ENCODE measurements at places on chromosomes 13 and 19.

DNA sequence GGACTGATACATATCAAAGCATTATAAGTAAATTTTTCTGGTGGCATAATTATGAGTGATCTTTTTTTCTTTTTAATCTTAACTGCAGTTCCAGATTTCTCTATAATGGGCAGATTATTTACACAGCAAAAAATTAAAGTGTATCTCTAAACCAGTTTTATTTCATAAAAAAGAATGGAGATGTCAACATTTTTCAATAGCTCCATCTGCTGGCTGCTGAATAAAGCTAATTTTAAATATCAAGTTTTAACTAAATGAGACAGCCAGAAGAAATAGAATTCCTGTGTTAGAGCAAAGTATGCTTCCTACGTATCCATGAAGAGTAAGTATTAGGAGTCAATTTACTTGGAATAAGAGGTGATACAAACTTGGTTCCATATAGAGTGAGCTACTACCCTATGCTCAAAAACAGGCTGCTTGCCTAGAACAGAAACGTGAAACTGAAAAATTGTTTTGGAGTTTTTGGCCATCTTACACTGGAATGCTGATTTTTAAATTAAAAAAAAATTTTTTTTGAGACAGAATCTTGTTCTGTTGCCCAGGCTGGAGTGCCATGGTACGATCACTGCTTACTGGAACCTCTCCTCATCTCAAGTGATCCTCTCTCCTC is 5.0 kb upstream of the PDS5B start:
- no peak for DNase-seq

- DNase-seq, result no peak
Observed at GRCh38 chr13:74450964-74451363, 316.8 kb upstream of the KLF12 start.

GRCh38 chr19:7385062-7385461 is 36.3 kb downstream of the ARHGEF18 start:
- no peak for DNase-seq

DNA sequence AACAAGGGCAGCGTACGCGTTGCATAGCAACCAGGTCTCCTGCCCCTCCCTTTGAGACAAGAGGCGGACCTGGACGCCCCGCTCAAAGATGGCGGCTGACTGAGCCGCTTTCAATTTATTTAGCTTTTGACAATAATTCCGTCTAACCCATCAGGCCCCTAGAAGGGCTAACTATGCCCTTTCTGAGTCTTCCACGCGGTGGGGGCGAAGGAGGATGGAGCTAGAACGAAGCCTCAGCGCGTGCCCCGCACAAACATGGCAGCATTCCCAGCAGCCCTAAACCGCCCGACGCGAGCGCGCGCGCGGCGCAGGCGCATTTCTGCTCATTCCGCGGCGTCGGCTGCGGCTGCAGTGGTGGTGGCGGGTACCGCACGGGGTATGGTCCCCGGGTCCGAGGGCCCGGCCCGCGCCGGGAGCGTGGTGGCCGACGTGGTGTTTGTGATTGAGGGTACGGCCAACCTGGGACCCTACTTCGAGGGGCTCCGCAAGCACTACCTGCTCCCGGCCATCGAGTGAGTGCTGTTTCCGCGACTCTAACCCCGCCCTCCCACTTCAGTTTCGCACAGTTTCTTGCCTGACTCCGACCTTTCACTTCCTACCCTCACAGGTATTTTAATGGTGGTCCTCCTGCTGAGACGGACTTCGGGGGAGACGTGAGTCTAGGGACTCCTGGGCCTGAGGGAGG is at the start of gene MED25:
MED25 (plus strand) TSS at position 326 of the 685 bp plus-strand sequence; CDS start at position 379, 53 bp downstream.
- peak; percentile 74 for DNase-seq
